T-cell (primary cell): ENCODE measurements at places on chromosomes 11 and 22.

DNA sequence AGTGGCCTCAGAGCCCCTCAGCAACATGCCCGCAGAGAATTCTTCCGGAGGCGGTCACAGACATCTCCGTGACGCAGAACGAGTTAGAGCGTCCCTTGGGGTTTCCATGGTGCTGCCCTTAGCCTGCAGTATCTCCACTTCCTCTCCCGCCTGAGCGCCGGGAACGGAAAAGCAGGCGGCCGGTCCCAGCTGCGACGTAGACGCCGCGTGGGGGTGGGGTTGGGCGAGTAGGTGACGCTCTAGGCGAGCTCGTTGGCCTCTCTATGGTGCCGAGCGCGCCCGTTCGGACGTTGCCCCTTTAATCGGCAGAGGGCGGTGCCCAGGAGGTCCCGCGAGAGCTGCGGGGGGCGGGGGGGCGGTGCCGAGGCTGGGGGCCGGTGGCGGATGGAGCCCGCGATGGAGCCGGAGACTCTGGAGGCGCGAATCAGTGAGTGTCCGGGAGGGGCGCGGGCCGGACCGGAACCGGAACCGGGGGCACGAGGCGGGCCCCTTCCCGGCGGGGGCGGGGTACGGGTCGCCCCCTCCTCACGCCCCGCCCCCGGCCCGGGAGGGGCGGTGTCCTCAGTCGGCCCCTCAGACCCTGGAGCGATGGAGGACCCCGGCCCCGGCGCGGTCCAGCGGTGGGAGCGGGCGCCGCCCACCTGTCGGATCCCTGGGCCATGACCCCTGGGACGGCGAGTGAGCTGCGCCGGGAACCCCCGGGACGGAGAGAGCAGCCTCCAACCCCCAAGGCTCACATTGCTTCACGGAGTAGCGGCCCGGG is at the start of gene GGA1:
Gene GGA1 (plus strand): TSS at position 358 of the 763 bp plus-strand sequence. CDS start 27 bp downstream, at position 385.
- DNase-seq = peak; percentile 95

DNA sequence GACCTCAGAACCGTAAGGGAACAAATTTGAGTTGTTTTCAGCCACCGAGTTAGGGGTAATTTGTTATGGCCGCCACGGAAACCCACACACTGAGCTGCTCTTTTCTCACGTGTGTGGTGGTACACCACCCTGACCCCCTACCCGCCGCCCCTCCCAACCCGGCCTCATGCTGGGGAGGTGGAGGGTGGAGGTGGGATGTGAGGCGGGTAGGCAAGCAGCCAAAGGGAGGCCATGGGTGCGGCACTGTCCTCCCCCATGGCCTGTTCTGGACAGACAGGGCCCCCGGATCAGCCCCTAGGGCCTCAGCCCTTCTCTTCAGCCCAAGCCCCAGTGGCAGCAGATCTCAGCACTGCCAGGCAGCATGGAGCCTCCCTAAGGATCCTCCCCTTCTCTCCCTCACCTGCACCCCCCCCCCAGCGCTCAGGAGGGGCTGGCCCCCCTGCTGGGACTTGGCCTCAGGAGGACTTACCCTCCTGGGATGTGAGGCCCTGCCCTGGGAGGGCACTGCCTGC is 7.9 kb downstream of the PRR5 start:
- peak; percentile 58 for DNase-seq

DNA sequence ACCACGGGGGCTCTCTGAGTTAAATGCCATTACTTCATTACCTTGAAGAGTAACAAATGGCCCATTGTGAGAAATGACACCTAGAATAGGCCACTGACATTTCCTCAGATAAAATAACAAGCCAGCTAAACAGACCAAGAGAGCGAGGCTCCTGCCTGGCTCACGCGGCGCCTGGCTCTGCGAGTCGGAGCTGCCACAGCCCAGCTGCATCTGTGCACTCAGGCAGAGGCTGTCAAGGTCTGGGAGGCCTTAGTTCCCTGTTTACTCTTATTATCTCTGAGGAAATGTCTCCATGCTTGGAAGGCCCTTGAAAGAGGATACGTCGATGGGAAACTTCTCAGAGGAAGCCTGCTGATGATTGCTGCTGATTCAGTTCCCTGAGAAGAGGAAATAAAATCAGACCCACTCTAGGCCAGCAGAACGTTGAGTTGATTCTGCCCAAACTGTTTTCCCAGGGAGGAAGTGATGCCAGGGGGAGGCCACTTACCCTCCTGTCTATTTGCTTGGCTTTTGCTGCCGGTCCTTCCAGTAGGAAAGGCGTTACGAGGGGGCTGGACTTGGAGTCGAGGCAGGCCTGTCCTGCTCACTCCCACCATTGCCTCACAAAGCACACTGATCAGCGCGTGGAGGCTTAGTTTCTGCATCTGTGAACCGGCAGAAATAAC is 208.8 kb downstream of the TBC1D22A start:
- no peak for DNase-seq

GRCh38 chr11:126233391-126233790 is 21.8 kb downstream of the FAM118B start:
- no peak for DNase-seq

DNA sequence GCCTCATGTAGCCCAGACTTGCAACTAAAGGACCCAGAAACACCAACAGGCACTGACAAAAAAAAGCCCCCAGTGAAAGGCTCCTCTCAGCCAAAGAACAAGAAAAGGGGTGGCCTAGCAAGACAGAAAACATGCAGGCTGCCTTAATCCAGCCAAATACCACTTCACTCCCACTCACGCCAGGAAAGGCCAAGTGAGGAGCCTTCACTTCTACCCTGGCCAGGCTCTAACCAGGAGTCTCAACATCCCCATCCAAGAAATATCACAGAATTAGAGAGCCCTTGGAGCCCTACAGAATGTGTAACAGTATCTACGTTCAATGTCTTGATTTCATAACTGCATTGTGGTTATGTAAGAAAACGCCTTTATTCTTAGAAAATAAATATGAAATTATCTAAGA is 149.0 kb downstream of the APOL5 start:
- DNase-seq = no peak

DNA sequence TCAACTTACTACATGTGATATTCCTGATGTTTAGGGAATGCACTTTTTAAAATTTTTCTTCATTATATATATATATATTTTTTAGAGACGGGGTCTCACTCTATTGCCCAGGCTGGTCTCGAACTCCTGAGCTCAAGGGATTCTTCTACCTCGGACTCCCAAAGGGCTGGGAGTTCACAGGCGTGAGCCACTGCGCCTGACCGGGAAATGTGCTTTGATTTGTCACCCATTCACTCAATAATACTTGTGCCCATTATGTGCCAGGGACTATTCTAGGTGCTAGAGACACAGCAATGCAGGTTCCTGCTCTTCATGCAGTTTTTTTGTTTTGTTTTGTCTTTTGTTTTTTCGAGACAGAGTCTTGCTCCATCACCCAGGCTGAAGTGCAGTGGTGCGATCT is 56.1 kb upstream of the INCENP start:
- DNase-seq = no peak

- DNase-seq = no peak
Observed at GRCh38 chr11:84333221-84333620, 1047.1 kb upstream of the CCDC90B start.

DNA sequence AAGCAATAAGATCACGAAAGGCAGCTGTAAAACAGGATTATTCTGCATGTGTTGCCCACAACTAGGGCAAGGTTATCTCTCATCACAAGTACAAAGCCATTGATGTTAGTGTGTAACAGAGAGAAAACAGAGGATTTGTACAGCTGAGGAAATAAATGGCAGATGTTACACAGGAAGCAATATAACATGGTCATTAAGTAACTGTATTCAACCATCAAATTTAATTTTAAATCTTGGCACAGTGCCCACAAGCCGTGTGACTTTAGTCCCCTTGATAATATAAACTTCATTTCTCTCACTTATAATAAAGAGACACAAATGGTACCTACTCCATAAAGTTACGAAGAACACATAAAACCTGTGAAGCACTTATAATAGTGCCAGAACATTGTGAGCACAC is 17.3 kb downstream of the OR51E2 start:
- DNase-seq = no peak

DNA sequence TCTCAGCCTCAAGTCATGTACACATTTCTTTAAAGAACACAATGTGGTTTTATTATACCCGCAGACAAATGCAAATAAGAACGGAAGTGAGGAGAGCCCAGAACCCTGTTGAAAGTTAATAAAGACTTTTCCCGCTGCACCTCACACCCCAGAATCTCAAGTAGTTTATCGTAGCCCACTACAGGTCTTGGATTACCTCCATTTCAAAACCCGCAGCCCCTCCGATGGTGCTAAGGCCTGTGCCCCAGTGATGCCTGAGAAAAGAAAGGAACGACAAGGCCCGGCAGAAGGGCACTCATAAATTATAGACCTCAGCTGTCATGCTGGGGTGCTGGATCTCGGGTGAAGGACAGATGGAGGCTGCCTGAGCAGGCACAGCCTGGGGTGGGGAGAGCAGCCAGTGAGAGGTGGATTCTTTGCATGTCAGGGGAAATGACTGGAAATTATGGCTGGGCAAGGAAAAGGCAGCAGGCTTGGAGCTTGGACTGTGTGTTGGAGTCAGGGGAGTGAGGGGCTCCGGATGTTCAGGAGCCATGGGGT is 354.1 kb downstream of the NTM start:
- DNase-seq = no peak

- no peak for DNase-seq
Observed at GRCh38 chr11:27388869-27389268, 25.9 kb upstream of the CCDC34 start.

- DNase-seq = no peak
Observed at GRCh38 chr11:19327280-19327679, 86.5 kb upstream of the E2F8 start.

DNA sequence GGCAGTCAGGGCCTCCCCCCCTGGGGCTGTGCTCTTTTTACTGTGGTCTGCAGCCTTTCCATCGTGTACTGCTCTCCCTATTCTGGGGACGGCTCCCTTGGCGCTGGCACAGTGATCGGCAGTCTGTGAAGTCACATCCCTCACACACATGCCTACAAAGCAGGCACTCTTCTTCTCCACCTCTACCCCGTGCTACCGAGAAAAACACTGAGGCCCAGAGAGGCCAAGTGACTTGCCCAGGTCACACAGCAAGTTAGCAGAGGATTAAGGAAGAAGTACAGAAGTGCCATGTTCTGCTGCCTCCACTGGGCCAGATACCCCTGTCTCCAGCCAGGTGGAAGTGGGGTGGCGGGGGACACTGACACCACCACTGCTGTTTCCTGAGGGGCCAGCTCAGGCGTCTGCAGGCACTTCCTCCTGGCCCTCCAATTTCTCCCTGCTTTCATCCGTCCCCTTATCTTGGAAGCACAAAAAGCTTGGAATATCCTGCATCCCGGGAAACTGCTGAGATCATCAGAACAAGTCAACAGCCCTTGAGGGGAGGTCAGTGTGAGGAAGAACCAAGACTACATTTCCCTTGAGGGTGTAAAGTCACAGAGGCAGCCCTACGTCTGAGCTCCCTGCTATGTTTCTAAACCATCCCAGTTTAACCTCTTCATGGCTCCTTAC is 30.2 kb upstream of the KLHL35 start:
- DNase-seq = no peak

GRCh38 chr11:22680628-22681027 is 14.2 kb downstream of the GAS2 start:
- no peak for DNase-seq

DNA sequence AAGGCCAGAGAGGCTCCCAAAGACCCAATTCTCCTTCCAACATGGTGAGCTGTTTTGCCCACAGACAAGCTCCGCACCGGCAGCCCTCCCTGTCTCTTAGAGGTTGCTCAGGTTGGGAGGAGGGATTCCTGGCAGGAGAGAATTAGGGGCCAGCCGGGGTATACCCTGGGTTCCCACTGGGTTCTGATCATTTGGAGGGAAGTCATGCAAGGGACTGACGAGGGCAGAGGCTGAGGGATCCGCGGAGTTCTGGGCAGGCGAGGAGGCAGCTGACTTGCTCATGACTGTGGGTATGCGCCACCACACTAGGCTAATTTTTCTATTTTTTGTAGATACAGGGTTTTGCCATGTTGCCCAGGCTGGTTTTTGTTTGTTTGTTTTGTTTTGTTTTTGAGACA is 4.6 kb downstream of the ST3GAL4 start:
- no peak for DNase-seq

DNA sequence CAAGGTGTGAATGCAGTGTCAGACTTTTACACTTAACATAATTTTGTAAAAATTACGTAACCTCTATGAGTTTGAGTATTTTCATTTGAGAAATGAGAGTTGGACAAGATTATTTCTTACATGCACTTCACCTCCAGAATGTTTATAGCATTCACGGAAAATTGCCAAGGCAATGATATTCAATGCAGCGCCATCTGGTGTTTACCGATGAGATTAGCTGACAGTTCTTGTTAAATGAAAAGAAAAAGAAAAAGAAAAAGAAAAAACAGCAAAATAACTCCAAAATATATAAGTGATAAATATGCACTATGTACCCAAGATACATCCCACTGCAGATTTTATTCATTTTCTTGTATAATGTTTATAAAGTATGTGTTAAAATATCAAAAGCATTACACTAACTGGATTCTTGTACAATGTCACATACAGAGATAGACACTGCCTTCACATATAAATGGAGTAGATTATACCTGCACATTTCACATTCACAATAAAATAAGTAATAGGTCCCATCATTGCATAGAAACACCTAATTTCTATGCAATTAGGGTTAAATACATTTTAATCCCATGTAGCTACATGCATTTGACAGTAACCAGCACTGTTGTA is 976.3 kb upstream of the FAT3 start:
- DNase-seq = no peak

GRCh38 chr22:18060646-18061620 is 16.9 kb upstream of the PEX26 start:
- DNase-seq = no peak

GRCh38 chr11:69253028-69253427 is 40.9 kb upstream of the MYEOV start:
- DNase-seq = no peak

DNA sequence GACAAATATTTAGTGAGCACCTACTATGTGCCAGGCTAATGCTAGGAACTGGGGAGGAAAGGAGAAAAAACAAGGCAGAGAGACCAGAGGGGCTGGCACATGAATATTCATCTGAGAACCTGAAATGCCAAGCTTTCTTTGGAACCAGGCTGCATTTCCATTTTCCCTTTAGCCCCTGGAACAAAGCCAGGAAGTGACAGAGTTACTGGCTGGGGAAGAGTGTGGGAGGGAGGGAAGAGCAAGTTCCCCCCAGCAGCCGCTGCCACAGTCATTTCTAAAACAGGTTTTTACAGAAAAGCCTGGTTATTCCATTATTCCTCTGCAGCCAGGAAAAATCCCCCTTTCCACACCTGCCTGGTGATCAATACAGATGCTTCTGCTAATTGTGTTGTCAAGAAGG is 97.0 kb downstream of the SPON1 start:
- no peak for DNase-seq

DNA sequence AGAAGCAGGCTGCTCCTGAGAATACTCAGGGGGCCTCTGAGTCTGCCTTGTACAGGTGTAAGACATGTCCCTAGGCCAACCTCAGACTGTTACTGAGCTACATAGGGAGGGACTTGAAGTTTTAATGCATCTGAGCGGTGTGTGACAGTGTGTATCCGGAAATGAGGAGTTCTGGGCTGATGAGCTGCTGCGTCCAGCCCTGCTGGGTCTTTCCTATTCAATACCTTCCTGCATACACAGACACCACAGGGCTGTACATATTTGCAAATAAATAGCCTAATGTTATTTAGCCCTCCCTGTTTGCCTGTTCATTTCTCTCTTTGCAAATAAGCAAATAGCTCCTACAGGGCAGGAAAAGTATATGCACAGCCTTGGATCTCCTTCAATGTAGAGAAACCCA is 134.7 kb upstream of the KIRREL3 start:
- DNase-seq = no peak

- no peak for DNase-seq
Observed at GRCh38 chr22:32446321-32446720, 17.9 kb downstream of the BPIFC start.
